Lung microvascular endothelial cell (primary cell): ENCODE measurements at places on chromosomes 6 and 20. TPM values are rescaled to one million over a fixed set of nuclear protein-coding genes. Genes with fewer than 3 reads are reported as not detected.

The APOM gene
- total RNA-seq, result 0.22 and 0.40 TPM in 2 replicates

The TBXT gene
- not detected in 2 replicates for total RNA-seq

The KIF25 gene
- under 0.01 TPM in 1 of 2 replicates, not detected in the other for total RNA-seq

The DNAAF9 gene
- 9.6 and 12.9 TPM in 2 replicates for total RNA-seq

The ENPP1 gene
- 0.22 and 0.40 TPM in 2 replicates for total RNA-seq

The SULF2 gene
- total RNA-seq, result 85.0 and 119 TPM in 2 replicates

The MCM9 gene
- total RNA-seq, result 9.2 and 11.7 TPM in 2 replicates

The SCGN gene
- total RNA-seq, result not detected in 2 replicates

The SUMO4 gene
- 0.44 and 1.2 TPM in 2 replicates for total RNA-seq

The HLA-DRA gene
- total RNA-seq, result not detected in 2 replicates

The NFKBIL1 gene
- 17.9 and 23.0 TPM in 2 replicates for total RNA-seq

The RHAG gene
- total RNA-seq, result not detected in 2 replicates

The SERPINB6 gene
- total RNA-seq, result 79.0 and 112 TPM in 2 replicates

The HLA-C gene
- total RNA-seq, result 64.7 and 247 TPM in 2 replicates

The DBNDD2 gene
- total RNA-seq, result 5.0 and 5.2 TPM in 2 replicates

The TPD52L1 gene
- 1.1 and 2.4 TPM in 2 replicates for total RNA-seq

The SLC22A1 gene
- total RNA-seq, result not detected in 2 replicates

The TAGAP gene
- not detected in 2 replicates for total RNA-seq

The AVP gene
- total RNA-seq, result not detected in 2 replicates

The RAET1L gene
- not detected in 2 replicates for total RNA-seq

The GRIK2 gene
- total RNA-seq, result under 0.01 TPM in 1 of 2 replicates, not detected in the other

The HLA-DOA gene
- not detected in 2 replicates for total RNA-seq

The CTAGE9 gene
- not detected in 2 replicates for total RNA-seq

The MSH5 gene
- total RNA-seq, result 1.4 and 2.6 TPM in 2 replicates

The OR12D3 gene
- not detected in 2 replicates for total RNA-seq

The TTK gene
- total RNA-seq, result 2.2 and 8.7 TPM in 2 replicates

The SLC17A5 gene
- 21.4 and 28.0 TPM in 2 replicates for total RNA-seq

The PTCHD4 gene
- 5.0 and 12.4 TPM in 2 replicates for total RNA-seq

The LY6G6C gene
- total RNA-seq, result not detected in 2 replicates

The SPATA25 gene
- total RNA-seq, result 0.44 and 0.79 TPM in 2 replicates

The SEL1L2 gene
- total RNA-seq, result not detected in 2 replicates

The RNF217 gene
- total RNA-seq, result 14.2 and 19.4 TPM in 2 replicates

The OR2J3 gene
- total RNA-seq, result not detected in 2 replicates
